Activated CD4-positive, alpha-beta T cell treated with anti-CD3 and anti-CD28 coated beads, Interleukin-2, amount 10 ng/mL, durations not matched to agents 24 days and 14 days (primary cell): ENCODE measurements at places on chromosomes 3 and 15.

- no peak for DNase-seq
Observed at GRCh38 chr15:78207641-78208340, 26.6 kb downstream of the ACSBG1 start.

GRCh38 chr15:100311833-100312476 lies 29.8 kb downstream of the ADAMTS17 start:
- DNase-seq = no peak

- no peak for DNase-seq
Observed at GRCh38 chr3:137687181-137687879, 76.8 kb upstream of the SOX14 start.

DNA sequence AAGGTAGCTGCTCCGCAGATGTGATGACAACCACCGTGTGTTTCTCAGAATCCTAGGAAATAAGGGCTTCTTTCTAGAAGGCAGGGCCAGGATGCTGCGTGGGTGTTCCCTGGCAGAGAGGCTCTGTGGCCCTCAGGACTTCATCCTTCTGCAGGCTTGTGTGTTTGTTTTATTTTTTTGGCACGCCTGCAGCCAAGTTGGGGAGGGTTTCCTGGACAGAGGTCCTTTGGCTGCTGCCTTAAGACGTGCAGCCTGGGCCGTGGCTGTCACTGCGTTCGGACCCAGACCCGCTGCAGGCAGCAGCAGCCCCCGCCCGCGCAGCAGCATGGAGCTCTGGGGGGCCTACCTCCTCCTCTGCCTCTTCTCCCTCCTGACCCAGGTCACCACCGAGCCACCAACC lies at the start of gene CLEC3B:
TSS of gene CLEC3B (plus strand) at position 266 of the 400 bp plus-strand sequence. CDS start at position 326, 60 bp downstream.
- no peak for DNase-seq

DNA sequence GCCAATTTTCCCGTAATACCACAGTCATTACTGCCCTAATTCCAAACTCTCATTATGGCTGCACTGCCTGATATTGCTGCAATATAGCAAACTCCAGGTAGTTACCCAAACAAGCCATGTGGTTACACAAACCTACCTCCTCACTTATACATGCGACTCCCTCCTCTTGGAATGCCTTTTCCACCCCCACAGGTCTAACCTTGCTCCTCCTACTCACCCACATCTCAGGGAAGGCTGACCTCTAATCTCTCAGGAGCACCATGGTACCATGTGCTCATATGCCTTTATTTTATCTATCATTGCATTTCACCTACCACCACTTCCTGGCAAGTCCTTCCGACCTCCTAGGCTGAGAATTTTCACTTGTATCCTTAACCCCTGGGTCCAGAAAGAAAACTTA lies 2.9 kb downstream of the RBPMS2 start:
- DNase-seq = no peak

- no peak for DNase-seq
Observed at GRCh38 chr3:58581328-58582091, 4.3 kb upstream of the FAM107A start.

DNA sequence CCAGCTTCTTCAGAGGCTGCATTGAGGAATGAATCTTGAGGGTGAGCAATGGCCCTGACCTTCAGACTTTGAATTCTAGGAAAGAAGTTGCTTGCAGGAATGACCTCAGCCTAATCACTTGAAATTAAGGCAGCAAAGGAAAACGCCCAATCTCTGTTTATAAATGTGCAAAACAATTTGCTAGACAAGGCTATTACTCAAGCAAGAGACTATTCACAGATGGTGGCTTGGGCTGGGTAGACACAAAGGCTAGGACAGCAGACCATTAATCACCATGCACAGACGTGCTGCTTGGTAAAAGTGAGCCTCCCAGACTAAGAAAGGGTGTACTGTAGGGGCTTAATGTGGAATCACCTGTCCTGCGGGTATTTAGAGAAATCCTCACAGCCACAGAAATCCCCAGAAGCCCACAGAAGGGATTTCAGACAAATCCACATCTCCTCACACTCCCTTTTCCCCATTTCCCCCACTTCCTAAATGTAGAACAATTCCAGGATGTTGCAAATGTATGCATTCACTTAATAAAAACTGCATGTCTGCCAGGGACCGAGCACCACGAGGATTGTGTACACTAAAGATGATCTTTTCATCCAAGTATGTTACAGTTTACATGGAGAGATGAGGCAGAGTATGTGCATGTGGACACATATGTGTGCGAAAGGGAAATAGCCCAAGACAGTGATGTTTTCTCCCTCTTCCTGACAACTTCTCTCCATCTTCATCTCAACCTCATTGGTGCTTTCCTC lies 259.5 kb downstream of the THSD4 start:
- DNase-seq = no peak

DNA sequence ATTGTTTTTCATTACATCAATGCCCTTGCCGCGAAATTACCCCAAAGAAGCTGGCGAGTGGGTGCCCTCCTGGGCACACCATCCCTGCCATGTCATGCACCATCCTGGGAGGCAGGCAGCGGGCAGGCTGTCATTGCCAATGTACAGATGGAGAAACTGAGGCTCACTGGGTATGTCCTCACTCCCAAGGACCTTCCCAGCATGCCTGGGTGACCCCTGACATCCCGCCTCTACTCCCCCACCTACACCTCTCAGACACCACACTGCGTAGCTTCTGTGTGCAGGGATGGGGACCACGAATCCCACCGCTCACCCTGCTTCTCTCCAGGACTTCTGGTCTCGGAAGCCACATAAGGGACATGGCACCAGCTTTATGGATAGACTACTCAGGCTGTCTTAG lies 41.0 kb upstream of the SLC41A3 start:
- DNase-seq = no peak

DNA sequence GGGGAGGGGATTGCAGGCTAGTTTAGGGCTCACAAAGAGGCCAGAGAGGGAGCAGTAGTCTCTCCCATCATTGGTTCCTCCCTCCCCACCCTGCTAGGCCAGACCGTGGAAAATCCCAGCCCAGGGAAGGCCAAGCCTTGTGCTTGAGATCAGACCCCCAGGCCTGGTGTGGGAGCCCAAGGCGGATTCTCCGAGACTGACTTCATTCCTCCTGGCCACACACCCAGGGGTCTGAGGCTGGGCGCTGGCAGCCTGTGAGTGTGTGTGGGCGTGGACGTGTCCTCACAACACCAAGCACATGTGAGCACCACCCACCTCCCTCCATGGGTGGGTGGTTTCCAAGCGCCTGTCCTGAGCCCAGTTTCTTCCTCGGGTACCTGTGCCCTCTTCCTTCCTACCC lies 4.1 kb downstream of the LOXL1 start:
- no peak for DNase-seq

- no peak for DNase-seq
Observed at GRCh38 chr3:63984391-63984790, 38.9 kb downstream of the PSMD6 start.

GRCh38 chr3:149388001-149388440 lies 10.6 kb upstream of the TM4SF1 start:
- no peak for DNase-seq
